Upper lobe of left lung (tissue), 6 donors: ENCODE measurements at places on chromosomes 5 and 9. TPM values are rescaled to one million over a fixed set of nuclear protein-coding genes. Genes with fewer than 3 reads are reported as not detected.

DNA sequence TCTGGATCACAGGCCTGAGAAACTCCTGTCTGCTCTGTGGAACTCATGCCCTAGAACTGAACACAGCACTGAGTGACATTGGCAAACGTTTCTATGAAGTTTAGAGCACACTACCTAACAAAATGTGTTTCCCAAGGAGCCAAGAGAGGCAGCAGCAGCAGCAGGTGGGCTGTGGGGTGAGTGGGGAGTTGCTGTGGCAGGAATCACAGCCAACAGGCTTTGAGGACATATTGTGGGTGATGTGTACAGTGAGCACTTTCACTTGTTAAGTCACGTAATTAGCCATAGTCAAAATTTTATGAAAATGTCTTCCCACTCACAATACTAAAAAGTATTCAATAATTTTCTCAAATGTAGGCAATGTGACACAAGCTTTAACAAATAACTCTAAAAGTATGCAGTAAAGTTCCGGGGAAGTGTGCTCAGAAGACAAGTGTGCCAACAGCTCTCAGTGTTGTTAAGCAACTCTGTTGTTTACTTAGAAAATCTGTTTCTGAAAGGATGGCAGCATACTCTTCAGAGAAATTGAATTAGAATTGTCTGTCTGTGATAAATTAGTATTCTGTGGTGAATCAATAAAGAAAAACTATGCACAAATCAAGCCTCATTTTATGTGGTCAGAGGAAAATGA is 482.1 kb downstream of the SEMA5A start:
- H3K27me3 ChIP-seq = no peaks in the 10 kb centered on the region
- no peak for DNase-seq

GRCh38 chr5:124276166-124276565 is 470.3 kb downstream of the ZNF608 start:
- no peaks in the 10 kb centered on the region for H3K4me1 ChIP-seq
- H3K27me3 ChIP-seq = no peaks in the 10 kb centered on the region
- DNase-seq = no peak
- H3K4me3 ChIP-seq = no peak overlapping the region
- H3K36me3 ChIP-seq = no peaks in the 10 kb centered on the region

DNA sequence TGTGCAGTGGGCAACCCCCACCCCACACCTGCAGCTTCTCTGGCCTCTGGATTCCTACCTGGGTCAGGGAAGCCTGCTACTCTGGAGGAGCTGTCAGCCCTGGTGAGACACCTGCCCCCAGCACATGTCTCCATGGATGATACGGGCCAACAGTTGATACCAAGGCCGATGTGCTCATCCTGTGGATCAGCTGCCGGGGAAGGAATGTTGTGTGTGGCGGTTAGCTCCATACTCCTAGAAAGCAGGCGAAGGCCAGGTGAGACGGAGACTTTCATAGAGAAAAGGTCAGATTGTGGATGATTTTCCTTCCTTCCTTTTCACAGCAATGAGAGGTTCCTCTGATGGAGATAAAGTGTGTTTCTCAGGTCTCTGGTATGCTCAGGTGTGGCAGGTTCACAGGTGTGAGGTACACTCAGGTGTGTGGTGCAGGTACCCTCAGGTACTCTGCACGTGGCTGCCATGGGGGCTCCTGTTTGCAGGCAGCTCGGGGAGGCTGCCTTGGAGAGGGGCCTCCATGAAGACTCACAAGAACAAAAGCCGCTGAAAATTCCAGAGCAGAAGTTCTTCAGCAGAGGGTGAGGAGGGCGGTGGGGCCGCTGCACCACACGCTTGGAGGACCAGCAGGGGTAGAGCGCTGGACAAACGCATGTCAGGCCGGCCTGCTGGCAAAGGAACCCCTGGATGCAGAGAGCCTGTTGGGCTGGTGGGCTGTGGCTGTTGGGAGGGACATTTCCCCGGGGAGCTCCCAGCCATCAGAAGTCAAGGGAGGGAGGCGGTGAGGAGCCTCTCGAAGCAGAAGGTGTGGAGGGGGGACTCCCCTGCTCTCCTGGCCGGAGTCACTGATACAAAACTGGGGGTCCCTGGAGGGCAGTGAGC is 5.1 kb upstream of the AHRR start:
- peaks cover 12% of the 10 kb centered on the region for H3K27me3 ChIP-seq
- H3K27ac ChIP-seq = no peak overlapping the region
- peaks cover 12% of the 10 kb centered on the region for H3K4me1 ChIP-seq
- H3K36me3 ChIP-seq = peaks cover 39% of the 10 kb centered on the region
- DNase-seq = no peak
- no peak overlapping the region for H3K4me3 ChIP-seq

The PITX1 gene
- total RNA-seq = 0.23 TPM
